ENCODE measurements at places on chromosomes 2 and 18. TPM values are rescaled to one million over a fixed set of nuclear protein-coding genes. Genes with fewer than 3 reads are reported as not detected.

CFAP65 gene
- not detected for total RNA-seq

IL36G gene
- total RNA-seq = not detected

PROC gene
- total RNA-seq = not detected

ILKAP gene
- total RNA-seq = 47.5 TPM

HOXD12 gene
- total RNA-seq = not detected

FKBP7 gene
- 18.3 TPM for total RNA-seq

GTF3C2 gene
- total RNA-seq = 57.4 TPM

LHCGR gene
- not detected for total RNA-seq

SF3B1 gene
- 222 TPM for total RNA-seq

NYAP2 gene
- total RNA-seq = not detected

SPATA3 gene
- total RNA-seq = not detected

HOXD8 gene
- 15.6 TPM for total RNA-seq

RESP18 gene
- total RNA-seq = not detected

Measured in endothelial cell of umbilical vein (primary cell).